ENCODE measurements at places on chromosomes 12 and 14.

DNA sequence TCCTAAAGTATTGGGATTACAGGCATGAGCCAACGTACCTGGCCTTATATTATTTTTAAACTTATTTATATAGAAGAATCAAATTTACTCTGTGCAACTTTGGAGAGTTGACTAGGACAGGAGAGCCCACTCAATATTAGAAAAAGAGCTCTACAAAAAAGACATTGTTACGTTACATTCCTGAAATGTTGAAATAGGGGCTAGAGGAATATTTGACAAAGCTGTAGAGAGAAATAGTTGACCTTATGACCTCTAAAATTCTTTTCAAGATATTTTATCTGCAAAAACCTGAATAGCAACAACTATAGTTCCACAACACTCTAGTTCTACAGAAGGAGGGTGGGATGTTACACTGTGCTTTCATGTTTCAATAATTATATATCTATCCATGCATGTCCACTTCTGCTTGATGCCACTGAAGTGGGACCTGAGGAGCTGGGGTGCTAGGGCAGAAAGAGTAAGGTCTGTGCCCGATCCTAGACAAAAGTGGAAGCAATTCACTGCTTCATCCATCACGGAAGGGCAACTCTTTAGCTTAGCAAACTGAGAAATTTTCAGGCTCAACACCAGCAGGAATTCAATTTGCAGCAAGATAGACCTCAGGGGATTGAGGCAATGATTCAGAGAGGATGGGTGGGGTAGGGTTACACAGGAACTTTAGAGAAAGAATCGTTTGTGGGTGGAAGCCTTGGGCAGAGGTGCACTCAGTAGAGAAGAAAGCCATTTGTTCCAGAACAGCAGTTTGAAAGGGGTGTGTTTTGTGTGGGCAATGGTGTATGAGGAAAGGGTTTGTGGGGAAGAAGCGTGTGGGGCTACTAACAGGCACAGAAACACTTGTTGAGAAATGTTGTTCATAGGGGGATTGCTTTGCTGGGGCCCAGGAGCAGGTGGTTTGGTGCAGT, 16.0 kb upstream of the RNASE10 start:
- DNase-seq = no peak

DNA sequence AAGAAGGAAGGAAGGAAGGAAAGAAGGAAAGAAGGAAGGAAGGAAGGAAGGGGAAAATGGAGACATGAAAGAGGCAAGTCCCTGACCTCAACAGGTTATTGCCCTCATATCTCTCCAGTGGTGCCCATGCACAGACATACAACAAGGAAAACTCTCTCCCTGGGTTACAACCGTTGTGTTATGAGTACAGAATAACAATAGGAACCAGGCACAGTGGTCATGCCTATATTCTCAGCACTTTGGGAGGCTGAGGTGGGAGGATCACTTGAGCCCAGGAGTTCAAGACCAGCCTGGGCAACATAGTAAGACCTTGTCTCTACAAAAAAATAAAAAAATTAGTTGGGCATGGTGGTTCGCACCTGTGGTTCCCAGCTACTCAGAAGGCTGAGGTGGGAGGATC, 139.4 kb upstream of the HMGA2 start:
- DNase-seq = no peak

GRCh38 chr14:50600849-50601248, 40.9 kb downstream of the ATL1 start:
- no peak for DNase-seq

- DNase-seq = no peak
These were observed 4.5 kb upstream of the RNASE4 start for GRCh38 chr14:20679907-20680306.

GRCh38 chr14:21436567-21437062, 19.3 kb downstream of the CHD8 start:
- no peak for DNase-seq

DNA sequence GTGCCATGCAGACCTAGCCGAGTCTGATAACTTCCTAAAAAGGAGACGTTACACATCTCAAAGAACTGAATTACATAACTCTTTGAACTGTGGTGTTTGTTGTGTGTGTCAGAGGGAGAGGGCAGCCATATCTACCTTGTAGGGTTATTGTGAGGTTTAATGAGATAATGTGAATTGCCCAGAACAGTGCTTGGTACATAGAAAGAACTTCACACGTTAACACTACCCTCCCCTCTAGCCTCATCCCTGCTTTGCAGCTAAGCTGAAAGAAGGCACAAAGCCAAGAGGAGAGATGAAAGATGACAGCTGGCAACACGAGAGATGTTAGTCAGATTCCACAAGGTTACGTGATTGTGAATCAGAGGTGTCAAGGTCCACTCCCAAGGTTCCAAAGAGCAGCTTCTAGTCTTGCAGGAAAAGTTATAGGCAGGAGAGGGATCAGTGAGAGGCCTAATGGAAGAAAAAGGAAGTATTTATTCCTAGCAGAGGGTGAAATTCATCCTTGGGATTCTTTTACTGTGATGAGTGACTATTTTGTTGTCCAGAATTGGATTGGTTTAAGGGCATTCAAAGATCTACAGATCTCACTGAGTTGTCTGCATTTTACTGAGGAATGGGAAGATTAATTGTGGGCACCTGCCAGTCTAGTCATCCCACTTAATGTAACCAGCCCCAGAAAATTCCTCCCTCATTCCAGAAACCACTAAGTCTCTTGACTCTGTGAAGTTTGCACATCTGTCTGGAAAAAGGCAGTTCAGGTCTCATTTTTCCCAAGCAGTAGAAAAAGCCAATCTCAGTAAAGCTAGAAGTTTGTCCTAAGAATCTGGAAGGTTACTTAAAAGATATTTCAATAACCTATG, 25.9 kb upstream of the WNK1 start:
- DNase-seq = no peak

- DNase-seq = no peak
These were observed 116.4 kb downstream of the PDZRN4 start for GRCh38 chr12:41304526-41304925.

DNA sequence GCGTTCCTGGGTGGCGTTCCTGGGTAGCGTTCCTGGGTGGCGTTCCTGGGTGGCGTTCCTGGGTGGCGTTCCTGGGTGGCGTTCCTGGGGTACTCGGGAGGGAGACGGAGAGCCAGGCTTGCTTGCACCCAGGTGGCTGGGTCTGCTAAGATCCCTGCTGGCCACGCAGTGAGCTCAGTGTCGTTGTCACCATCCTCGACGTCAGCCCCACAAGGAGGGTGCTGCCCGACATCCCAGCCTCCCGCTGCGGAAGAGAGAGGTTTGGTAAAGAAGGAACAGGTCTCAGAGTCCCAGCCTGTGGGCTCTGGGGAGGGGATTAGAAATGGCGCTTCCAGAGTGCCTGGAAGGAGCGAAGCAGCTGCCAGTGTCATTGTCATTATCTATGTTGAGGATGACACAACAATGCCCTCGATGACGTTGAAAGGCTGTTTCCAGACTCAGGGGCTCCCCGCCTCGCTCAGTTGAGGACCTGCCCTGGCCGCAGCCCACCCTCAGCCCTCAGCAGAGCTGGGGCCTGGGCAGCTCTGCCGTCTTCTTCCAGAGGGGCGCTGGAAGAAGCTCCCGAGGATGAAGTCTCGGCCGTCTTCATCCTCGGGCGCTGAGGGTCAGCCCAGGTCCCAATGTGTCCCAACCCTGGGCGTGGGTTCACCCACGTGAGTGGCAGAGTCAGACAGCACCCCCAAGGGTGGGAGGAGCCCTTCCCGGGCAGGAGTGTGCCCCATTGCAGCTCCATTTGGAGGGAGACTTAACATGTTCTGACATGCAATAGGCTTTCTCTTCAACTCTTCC, 328.8 kb downstream of the ADGRD1 start:
- DNase-seq = no peak

DNA sequence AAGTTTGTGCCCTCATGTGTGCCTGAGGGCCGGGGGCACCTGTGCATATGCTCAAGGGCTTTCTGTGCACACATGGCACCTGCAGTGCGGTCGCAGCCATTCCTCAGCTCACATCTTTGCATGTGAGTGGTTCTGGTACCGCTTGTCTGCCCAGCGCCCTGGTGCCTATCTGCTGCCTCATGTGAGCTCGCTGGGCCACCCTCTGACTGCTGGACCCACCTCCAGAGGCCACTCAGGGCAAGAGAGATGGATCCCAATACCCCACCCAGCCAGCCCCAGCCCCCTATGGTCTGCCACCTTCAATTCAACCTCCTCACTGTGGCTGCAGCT, 5.4 kb upstream of the AMN start:
- no peak for DNase-seq

- no peak for DNase-seq
These were observed 143.5 kb upstream of the AMIGO2 start for GRCh38 chr12:47223031-47223847.

- DNase-seq = no peak
These were observed 53.3 kb downstream of the BEGAIN start for GRCh38 chr14:100533656-100534485.

- no peak for DNase-seq
These were observed 18.0 kb downstream of the TNFAIP2 start for GRCh38 chr14:103141117-103141796.

- DNase-seq = no peak
These were observed at the start of gene SLC17A8 for GRCh38 chr12:100356644-100357223. Gene SLC17A8 (plus strand): TSS chr12:100357074. CDS start chr12:100357392, 318 bp downstream.

- DNase-seq = no peak
These were observed 103.8 kb upstream of the FKBP4 start for GRCh38 chr12:2691006-2691344.

GRCh38 chr14:41761204-41761603, 154.5 kb downstream of the LRFN5 start:
- DNase-seq = no peak

GRCh38 chr14:93566065-93566693, 135.4 kb downstream of the UNC79 start:
- DNase-seq = no peak

GRCh38 chr12:25781232-25781631, 177.2 kb upstream of the RASSF8 start:
- peak; percentile 33 for DNase-seq

GRCh38 chr14:85909581-85909980, 379.6 kb downstream of the FLRT2 start:
- peak; percentile 16 for DNase-seq

- peak; percentile 73 for DNase-seq
These were observed 146.1 kb upstream of the NOS1 start for GRCh38 chr12:117507548-117507947.

DNA sequence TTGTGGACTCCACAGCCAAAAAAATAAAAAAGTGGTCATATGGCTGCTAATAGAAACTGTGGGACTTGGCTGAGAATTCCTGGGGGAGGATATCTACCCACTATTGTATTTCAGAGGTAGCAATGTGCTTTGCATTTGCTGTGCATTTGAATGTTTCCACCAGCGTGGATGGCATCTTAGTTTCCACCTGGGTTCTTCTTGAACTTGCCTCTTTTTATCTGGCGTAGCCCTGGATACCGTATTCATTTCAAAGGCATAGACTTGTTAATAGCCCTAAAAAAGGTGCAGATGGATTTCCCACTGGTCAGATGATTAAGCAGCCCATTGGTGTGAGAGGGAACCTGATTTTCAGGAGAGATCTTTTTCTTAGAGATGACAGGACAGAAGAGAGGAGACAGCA, 1.9 kb upstream of the MYF5 start:
- DNase-seq = no peak

- DNase-seq = no peak
These were observed 7.1 kb upstream of the VPS37B start for GRCh38 chr12:122902854-122903692.

DNA sequence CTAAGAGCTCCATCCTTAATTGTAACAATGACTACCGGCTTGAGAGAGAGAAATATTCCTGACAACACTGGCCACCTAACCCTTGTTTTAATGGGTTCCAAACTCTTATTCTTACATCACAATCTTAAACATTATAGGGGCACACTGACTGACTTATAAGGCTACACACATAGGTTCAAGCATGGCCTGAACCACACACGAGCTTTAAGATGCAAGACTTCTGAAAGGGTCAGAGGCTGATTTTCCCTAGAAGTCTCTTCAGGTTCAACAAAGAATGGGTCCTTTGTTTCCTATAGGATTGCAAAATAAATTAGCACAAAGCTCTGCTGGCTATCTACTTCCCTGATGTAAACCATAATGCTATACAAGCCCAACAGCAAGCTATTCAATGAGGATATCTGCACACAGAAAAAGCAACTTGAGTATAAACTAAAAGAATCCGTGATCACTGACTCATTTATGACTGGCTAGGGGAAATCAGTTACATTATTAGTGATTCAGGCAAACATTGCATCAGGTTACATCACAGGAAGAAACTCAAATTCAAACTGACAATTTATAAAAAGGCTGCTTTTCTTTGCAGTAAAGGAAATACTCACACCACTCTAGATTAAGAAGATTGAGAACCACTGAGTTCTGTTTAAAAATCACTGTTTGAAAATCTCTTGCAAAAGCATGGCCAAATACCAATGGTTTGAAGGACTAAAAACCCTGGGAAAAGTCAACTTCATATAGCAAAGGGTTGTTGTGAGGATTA, 8.5 kb downstream of the BTG1 start:
- DNase-seq = no peak

- DNase-seq = no peak
These were observed 98.8 kb downstream of the DICER1 start for GRCh38 chr14:95058491-95058890.

- DNase-seq = no peak
These were observed 767 bp upstream of the CRY1 start for GRCh38 chr12:107094183-107094448.

DNA sequence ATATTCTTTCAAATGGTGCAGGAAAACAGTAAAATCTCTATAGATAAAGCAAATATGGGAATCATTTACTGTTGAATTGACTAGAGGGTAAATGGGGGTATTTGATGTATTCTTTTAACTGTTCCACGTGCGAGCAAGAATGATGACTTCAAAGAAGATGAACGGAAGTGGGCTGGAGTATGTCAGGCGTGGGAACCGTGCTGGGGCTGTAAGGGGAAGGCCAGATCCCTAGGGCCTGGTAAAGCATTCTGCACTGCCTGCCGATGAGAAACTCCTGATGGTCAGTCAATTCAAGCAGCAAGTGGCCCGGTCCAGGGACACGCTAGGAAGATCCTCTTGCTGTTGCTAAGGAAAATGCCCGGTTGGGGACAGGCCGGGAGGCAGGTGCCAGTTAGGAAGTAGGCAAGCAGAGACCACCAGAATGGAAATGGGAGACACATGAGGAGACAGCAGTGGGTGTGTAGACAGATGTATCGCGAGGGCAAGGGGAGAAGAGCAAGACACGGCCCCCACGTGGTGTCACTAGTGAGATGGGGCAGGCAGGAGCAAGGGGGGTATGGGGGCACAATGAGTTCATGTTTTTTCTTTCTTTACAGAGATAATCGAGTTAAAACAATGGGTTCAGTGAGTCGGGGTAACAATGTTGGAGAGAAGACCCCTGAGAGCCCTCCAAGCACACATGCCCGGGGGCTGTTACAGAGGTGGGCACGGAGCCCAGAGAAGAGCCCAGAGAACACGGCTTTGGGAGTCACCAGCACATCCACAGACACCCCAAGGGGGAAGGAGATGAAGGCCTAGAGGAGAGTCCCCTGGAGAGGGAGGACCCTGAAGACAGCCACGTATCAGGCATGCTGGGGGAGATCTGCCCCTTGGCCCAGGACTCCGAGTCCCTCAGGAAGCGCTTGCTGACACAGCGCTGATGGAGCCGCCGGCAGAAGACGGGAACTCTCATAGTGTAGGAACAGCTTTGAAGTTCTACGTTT, 37.2 kb downstream of the FBXO21 start:
- DNase-seq = no peak
